ENCODE measurements at places on chromosomes 13 and 19.
A peak's percentile ranks its signal among the peaks of the same experiment; 100 is the strongest.

DNA sequence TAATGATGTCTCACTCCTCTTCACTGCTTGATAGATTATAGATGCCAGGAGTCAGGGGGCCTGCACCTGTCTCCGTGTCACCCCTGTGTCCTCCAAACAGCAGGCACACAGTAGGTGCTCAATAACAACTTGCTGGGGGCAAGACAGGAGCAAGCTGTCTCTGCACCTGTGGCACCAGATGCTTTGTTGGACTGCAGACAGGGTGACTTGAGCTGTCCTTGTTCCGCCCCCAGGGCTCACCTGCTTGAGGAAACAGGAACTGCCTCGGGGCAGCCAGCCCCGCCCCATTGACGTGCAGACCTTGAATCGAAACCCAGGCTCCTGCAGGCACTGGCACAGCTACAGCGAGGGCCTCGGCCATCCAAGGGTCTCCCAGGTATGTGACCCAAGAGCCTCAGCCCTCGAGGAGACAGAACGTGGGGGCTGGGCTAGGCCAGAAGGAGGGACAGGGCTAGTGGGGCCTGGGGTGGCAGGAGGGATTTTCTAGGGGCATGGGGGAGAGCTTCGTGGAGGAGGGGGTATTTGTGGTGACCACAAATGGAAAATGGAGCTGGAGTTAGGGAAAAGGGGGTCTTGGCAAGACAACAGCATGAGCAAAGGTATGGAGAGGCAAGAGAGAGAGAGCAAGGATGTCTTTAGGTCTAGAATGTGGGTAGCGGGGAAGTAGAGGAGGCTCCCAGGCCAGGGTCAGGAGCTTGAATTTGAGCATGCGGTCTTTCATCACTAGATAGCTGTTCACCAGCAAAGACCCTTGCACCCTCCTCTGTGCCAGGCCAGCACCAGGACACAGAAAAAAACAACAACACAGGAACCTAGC is at the start of gene HSH2D:
Gene HSH2D, plus strand, starts transcription at position 287 of the 817 bp plus-strand sequence. CDS start 5,066 bp downstream, outside the sequence.
- no peak for DNase-seq

DNA sequence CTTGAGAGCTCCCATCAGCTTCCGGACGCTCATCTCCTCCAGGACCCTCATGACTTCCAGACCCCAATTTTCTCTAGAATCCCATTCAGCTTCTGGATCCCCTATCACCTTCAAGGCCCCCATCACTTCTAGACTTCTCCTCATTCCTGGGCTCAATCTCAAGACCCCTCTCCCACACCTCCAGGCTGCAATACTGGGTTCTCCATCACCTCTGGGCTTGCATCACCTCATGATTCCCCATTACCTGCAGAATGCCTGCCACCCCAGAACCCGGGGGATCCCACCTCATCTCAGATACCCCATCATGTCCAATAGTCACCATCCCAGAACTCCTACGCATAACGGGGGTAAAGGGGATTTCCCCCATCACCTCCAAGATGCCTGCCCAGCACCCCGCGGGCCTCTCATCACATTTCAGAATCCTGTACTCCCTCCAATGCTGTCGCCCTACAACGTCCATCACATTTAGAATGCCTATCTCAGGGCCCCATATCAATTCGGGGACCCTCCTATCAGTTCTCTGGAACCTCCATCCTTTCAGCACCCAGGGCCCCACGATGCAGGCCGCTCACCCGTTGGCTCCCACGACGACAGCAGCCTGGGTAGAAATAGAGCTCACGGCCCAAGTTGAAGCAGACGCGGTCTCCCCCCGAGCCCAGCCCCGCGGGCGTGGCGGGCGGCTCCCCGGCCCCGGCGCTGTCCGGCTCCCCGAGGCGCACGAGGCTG is 738 bp downstream of the DMWD start:
- no peak for DNase-seq

DNA sequence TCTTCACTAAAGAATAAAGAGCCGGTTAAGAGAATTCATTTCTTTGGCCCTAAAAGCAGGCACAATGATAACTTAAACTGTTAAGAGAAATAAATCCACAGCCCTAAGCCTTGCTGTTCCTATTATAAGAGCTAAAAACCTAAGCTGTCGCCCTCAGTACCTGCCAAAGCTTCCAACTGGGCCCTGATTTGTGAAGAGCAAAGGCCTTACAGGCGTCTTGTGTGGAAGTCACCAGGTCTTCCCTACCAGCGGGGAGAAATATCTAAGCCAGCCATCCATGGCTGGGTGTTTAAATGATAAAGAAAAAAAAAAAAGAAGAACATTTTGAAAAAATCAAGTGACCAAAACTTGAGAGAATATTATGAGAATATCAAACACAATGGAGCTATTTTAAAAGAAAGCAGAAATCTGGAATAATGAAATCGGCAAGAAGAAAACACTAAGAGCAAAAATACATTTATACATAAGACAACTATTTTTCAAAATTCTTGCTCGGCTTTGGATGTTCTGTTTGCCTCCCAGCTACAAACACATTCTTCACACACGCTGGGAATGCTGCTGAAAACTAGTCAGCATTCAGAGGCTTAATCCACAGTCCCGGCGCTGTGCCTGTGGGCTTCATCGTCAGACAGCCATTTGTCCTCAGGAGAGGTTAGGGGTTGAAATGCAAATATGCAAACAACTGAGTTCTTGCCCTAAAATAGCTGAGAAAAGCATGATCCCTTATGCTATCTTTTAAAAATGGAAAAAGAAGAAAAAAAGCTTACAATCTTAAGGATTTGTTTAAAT is 89.8 kb upstream of the LSM14A start:
- no peak for DNase-seq

GRCh38 chr13:31540281-31540680 is 199.0 kb upstream of the RXFP2 start:
- no peak for DNase-seq

GRCh38 chr13:37163641-37164265 is 58.3 kb upstream of the CSNK1A1L start:
- no peak for DNase-seq

DNA sequence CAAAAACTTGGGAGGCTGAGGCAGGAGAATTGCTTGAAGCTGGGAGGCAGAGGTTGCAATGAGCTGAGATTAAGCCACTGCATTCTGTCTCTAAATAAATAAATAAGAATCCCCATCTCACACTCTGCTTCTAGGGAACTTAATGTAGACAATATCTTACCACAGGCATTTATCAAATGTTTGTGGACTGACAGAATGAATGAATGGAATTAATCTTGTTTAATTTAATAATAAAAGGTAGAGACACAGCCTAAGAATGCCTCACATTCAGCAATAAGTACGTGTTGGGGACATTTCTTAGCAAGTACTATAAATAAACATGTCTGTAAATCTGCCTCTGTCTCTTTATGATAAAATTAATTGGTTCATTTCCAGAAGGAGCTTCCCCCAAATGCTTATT is 36.2 kb upstream of the RBM26 start:
- no peak for DNase-seq

- DNase-seq, result no peak
These were observed at the start of gene CDC34 for GRCh38 chr19:531753-532560. CDC34 (plus strand) TSS chr19:531760; CDS start chr19:531932, 172 bp downstream.

DNA sequence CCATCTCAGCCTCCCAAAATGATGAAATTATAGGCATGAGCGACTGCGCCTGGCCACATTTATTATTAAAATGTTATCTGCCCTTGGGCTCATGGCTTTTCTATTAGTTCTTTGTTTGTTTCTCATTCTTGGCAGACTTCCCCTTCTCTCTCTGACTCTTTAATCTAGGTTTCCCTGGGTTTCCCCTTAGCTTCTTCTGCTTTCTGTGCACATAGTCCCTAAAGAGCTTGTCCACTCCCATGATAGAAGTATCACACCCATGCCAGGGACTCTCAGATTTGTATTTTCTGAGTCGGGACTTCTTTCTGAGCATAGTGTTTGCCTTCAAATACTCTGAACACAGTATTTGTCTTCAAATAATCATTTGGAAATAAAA is 38.6 kb upstream of the ITM2B start:
- DNase-seq, result no peak

DNA sequence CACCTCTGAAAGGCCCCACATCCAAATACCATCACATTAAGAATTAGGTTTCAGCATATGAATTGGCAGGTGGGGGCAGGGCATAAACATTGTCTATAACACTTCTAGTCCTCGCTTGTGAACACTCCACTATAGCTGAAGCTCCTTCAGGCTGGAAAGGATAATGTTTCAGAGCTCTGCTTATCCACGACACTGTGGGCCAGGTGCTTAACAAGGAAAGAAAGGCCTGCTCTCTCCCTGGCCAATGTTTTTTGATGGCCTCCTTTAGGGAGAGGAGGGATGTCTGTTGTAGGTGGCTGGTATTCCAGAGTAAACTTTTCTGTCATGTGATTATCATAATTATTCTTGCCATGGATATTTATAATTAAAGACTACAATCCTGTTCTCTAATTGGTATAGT is 86.4 kb downstream of the CCNA1 start:
- no peak for DNase-seq

DNA sequence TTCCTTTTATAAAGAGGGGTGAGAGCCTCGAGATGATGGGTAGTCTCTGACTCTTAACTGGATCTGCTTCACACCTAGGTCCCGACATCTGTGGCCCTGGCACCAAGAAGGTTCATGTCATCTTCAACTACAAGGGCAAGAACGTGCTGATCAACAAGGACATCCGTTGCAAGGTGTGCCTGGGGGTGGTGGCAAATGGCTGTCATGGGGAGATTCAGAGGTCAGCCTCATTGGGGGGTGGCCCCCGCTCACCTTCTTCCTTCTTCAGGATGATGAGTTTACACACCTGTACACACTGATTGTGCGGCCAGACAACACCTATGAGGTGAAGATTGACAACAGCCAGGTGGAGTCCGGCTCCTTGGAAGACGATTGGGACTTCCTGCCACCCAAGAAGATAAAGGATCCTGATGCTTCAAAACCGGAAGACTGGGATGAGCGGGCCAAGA is 1.6 kb downstream of the CALR start:
- DNase-seq, result no peak

GRCh38 chr13:33411312-33411711 is 125.8 kb upstream of the STARD13 start:
- no peak for DNase-seq

DNA sequence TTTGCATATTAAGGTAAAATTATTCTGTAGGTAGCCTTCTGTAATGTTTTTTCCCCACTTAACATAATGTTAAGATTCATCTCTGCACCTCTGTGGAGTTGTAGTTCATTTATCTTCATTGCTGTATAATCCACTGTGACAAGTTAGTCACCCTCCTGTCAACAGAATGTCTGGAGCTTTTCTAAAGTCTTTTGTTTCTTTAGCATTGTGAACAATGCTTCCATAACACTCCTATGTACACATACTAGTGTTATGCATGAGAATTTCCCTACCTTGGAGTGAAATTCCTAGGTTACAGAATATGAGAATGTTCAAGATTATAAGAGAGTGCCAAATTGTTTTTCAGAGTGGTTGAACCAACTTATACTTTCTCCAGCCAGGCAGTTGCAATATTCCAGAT is 113.5 kb downstream of the COG6 start:
- no peak for DNase-seq

DNA sequence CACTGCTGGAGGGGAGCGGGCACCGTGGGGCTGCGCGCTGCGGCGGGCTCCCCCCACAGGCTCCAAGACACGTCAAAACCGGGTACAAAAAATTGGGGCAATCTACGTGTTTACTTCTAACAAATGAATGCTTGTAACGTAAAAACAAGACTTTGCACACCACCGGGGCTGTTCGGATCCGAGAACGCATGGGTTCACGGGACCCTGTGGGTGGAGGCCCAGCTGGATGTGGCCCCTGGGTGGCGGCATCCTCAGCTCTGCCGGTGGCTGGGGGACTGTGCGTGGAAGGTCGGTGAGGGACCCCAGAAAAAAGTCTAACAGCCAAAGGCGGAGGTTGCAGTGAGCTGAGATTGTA is 10.3 kb upstream of the SLC7A10 start:
- DNase-seq, result no peak

GRCh38 chr19:33878910-33879810 is 82.5 kb downstream of the KCTD15 start:
- DNase-seq, result no peak

GRCh38 chr19:7864690-7865074 is 9.5 kb downstream of the PRR36 start:
- DNase-seq, result no peak

DNA sequence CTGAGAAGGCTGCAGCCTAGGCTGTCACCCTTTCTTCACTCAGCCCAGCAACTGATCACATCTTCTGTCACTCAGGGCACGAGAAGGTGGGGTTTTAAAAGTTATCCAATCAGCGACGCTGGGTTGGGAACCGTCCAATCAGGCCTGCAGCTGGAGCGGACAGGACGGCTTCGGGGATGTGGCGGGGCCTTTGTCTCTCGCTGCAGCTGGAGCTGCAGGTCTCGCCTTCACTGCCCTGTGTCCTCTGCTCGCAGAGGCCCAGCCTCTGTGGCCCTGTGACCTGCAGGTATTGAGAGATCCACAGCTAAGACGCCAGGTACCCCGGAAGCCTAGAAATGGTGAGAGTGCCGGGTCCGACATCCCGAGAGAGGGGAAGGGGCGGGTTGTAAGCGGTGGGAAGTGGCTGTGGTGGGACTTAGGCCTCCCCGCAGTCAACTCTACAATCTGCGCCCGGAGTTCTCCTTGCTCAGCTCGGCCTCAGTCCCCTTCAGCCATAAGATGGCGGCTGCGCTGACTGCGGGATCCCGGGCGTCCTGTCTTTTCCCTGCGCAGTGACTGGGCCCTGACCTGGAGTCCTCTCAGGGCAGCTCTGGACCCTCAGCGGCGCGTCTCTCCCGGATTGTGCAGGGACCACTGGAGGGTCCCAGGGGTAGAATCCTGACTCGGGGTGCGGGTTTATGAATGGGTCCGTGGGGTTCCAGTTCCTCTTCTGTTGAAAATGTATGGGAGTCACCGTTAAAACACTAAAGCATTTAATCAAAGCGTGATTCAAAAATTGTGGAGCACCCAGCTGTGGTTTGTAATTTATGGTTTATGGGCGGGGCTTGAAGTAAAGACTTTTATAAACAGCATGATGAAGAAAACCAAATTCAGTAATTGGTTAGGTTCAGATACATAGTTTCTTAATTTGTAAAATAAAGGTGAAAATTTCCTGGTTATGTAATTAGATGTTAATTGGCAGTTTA is at the start of gene ZNF714:
Gene ZNF714, plus strand, starts transcription at position 193 of the 965 bp plus-strand sequence. CDS start 16,066 bp downstream, outside the sequence.
- DNase-seq, result peak; percentile 88

DNA sequence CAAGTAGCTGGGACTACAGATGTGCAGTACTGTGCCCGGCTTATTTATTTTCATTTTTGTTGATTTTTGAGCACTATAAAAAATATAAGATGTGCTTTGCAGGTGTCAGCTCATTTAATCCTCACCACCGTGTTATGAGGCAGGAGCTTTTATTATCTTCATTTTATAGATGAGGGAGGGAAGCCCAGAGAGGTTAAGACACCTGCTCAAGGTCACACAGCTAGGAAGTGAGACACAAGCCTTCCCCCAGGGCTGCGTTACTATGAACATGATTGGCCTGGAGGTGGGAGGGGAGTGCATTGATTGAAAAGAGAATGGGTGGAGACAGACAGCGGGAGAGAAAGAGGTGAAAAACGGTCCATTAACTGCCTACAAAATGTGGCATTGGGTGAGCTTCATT is 7.2 kb downstream of the ANKRD24 start:
- no peak for DNase-seq

- no peak for DNase-seq
These were observed 109.2 kb downstream of the PCDH17 start for GRCh38 chr13:57740719-57741118.

GRCh38 chr13:76822698-76823267 is 63.4 kb downstream of the KCTD12 start:
- no peak for DNase-seq

GRCh38 chr13:32682740-32683139 is 96.5 kb downstream of the PDS5B start:
- DNase-seq, result no peak

- peak; percentile 60 for DNase-seq
These were observed 16.4 kb downstream of the ZNF574 start for GRCh38 chr19:42092350-42092749.
